ENCODE measurements at places on chromosomes 16 and 17. TPM values are rescaled to one million over a fixed set of nuclear protein-coding genes. Genes with fewer than 3 reads are reported as not detected.

APOBR gene
- 1.2 TPM for polyA plus RNA-seq

KRTAP2-3 gene
- not detected for polyA plus RNA-seq

DNA sequence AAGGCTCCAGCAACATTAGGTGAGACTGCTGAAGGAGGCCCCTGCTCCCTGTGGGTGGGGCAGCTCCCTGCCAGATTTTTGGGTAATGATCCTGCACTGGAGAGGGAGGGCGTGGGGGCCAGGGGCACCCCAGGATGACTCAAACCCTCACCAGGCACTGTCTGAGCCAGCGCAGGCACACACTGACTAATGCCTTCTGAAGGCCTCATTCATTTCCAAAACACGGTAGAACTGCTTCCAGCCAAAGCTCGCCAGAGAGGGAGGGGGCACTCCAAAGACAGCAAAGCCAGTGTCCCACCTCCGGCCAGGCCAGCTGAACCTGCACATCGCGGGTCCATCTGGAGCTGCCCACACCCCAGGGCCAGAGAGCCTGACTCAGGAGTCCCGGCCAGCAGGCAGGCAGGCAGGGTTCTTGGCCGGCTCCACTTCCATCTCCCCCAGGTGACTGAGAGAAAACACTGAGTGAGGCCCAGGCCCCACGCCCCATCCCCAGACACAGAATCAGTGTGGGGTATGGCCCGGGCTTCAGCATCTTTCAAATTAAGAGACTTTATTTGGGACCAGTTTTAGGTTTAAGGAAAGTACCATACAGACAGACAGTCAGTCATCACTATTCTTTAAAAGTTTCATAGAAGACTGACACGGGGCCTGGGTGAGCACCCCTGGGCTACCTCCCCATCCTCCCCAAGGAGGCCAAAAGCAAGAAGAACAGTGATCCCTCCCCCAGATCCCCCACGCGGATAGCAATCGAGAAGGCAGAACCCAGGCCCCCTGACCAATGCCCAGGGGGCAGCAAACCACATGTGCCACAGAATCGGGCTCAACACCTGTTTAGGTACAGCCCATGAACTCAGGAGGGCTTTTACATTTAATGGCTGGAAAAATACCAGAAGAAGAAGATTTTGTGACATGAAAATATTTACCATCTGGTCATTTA, 2.3 kb downstream of the PIEZO1 start:
- DNase-seq, result no peak

PSKH1 gene
- polyA plus RNA-seq, result 23.0 TPM

DNA sequence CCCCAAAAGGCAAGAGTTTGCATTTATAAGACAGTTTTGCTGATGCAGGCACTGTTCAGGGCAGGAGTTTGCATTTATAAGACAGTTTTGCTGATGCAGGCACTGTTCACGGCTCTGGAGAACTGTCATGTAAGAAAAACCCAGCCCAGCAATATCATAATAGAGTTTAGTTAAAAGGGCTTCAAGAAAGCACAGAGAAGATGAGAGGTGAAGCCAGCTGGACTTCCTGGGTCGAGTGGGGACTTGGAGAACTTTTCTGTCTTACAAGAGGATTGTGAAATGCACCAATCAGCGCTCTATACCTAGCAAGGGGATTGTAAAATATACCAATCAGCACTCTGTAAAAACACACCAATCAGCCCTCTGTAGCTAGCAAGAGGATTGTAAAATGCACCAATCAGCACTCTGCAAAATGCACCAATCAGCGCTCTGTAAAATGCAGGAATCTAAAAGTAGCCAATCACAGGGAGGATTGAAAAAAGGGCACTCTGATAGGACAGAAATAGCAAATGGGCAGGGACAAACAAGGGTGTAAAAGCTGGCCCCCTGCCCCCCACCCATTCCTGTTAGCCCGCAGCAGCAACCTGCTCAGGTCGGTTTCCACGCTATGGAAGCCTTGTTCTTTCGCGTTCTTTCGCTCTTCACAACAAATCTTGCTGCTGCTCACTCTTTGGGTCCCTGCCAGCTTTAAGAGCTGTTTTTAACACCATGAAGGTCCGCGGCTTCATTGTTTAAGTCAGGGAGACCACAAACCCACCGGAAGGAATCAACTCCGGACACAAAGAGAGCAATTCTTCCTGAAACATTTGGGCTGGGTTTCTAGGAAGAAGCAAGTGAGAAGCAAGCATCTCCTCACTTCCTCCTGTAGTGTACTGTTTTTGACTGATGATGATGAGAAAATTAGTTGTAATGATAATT, 1.8 kb upstream of the CBX1 start:
- DNase-seq, result no peak

ADAM11 gene
- polyA plus RNA-seq, result 1.4 TPM

IL17C gene
- not detected for polyA plus RNA-seq

GRCh38 chr17:38896346-38896954, 26.6 kb downstream of the LASP1 start:
- DNase-seq, result no peak

- DNase-seq, result no peak
Observed at GRCh38 chr16:2963723-2964474, at the start of gene KREMEN2. TSS of gene KREMEN2 (plus strand) at chr16:2964275. CDS start at chr16:2964521, 246 bp downstream.

GRCh38 chr17:77320485-77321256, 179.9 kb downstream of the SEC14L1 start:
- no peak for DNase-seq

DNA sequence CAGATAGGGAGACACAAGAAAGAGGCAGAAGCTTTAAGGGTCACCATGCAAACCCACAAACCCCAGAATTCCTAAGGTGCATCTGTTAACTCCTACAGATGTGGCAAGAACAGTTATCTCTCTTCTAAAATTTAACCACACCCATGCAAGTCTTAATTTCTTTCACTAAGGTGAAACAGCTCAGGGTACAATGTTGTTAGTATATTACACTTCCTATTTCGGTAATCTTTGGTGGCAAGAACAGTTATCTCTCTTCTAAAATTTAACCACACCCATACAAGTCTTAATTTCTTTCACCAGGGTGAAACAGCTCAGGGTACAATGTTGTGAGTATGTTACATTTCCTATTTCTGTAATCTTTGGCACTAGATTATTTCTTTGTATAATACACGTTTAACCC, 6.6 kb downstream of the CCL23 start:
- DNase-seq, result no peak

LRRC46 gene
- 1.5 TPM for polyA plus RNA-seq

DNA sequence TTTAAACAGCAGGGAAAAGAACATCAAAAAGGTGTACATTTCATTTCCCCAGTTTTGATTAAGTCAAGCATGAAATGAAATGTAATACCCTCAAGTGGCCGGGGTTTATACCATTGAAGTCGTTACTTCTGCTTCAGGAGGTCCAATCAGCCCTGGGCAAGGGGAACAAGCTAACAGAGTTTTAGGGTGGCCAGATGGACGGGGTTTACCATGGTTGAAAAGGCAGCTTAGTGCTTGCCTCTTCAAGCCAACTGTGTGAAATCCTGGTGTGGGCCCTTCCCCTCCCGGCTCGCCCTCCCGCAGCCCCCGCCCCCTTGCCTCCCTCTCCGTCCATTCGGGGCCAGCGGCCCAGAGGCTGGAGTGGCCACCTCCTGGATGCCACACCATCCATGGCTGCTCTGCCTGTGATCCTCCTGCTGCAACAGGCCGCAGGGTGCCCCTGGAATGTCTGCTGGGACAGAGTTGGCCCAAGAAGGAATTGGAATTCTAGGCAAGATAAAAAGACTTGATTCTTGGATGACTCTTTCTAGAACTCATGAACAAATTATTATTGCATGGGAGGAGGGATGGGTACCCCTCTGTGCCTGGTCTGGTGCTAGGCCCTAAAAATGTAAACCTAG, 296.2 kb upstream of the IRX3 start:
- DNase-seq, result no peak

CBFB gene
- polyA plus RNA-seq, result 37.7 TPM

DNA sequence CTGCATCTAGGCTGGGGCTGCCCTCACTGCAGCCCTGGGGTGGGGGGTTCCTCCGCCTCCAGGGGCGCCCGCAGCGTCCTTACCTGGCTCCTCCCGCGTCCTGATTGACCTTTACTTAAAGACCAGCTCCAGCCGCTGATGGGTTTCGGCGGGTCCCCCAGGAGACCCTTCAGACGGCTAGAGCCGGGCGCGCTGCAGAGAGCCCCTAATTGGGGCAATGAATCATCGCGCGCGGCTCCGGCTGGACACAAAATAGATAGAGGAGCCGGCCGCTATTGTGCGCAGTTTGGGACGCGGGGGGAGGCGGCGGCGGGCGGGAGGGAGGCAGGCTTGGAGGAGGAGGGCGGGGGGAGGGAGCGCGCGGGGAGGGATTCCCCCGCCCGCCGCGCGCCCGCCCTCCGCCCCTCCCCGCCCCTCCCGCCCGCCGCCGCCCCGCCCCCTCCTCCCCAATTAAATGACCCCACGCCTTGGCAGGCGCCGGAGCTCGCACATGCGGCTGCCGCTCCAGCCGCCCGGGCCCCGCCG, 56.5 kb upstream of the CIBAR2 start:
- DNase-seq, result no peak

GRCh38 chr16:81429045-81429521, 15.5 kb upstream of the CMIP start:
- no peak for DNase-seq

GRCh38 chr17:46044989-46045388, 45.9 kb downstream of the STH start:
- no peak for DNase-seq

DNA sequence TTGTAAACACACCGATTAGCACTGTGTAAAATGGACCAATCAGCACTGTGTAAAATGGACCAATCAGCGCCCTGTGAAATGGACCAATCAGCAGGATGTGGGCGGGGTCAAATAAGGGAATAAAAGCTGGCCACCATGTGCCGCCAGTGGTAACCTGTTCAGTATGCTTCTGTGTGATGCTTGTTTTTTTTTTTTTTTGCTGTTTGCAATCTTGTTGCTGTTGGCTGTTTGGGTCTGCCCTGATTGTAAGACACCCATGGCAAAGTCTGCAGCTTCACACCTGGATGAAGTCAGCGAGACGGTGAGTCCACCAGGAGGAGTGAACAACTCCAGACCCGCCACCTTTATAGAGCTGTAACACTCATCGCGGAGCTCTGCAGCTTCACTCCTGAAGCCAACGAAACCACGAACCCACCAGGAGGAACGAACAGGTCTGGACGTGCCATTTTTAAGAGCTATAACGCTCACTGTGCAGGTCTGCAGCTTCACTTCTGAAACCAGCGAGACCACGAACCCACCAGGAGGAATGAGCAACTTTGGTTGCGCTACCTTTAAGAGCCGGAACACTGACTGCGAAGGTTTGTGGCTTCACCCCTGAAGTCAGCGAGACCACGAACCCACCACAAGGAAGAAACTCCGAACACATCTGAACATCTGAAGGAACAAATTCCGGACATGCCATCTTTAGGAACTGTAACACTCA, 85.0 kb upstream of the MED9 start:
- DNase-seq, result no peak

KRTAP4-1 gene
- polyA plus RNA-seq, result not detected

DNA sequence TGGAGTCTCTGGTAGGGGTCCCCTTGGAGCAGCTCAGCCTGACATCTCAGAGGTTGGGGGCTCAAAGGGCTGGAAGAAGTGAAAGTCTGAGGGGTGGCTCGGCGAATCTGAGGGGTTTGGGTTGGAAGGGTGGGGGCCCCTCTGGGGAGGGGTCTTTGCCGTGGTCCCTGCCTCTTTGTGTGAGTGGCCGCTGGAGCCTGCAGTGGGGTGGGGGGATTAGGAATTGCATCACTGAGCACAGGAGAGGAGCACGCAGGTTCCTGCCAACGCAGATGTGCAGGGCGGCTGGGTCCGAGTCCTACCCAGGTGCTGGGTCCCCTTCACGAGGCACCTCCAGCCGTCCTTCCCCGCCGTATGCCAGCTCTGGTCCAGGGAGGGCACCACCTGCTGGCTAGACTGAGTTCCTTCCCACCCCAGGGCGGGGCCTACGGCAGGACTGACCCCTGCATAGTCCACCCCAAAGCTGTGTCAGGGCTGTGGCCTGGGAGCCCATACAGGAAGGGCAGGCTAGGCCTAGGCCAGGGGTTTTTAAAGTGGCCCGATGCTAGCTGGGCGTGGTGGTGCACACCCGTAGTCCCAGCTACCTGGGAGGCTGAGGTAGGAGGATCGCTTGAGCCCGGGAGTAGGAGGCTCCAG, 9.9 kb downstream of the FMNL1 start:
- no peak for DNase-seq

MYH8 gene
- polyA plus RNA-seq, result 3,387 TPM

DNA sequence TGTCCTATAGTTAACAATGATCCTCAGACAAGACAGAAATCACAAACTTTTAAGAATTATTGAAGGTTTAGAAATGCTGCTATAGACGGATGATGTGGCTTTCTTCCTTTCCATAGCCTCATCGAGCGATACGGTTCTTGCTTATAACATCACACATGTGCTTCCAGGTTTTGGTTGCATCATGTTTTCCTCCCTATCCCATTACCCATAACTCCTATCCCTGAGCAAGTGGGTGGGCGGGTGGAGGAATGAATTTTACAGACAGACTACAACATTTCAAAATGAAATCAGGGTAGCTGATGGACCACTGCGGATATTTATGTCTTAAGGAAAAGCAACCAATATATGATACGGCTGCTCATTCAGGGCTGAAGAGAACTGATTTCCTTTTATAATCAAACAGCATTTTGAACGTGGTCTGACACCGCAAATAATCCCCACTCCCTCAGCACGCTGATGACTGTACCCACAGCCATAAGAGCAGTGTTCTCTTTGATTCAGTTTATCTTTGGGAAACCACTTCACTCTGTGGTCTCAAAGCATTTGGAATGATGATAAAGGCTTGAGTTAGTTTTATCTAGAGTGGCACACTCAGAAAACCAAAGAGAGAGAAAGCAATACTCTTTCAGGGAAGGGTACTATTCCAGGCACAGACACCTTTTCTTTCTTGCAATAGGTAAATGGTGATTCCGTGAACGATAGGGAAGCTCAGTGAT, 4.6 kb upstream of the AKTIP start:
- DNase-seq, result no peak

ADGRG1 gene
- polyA plus RNA-seq, result 7.4 TPM

DNA sequence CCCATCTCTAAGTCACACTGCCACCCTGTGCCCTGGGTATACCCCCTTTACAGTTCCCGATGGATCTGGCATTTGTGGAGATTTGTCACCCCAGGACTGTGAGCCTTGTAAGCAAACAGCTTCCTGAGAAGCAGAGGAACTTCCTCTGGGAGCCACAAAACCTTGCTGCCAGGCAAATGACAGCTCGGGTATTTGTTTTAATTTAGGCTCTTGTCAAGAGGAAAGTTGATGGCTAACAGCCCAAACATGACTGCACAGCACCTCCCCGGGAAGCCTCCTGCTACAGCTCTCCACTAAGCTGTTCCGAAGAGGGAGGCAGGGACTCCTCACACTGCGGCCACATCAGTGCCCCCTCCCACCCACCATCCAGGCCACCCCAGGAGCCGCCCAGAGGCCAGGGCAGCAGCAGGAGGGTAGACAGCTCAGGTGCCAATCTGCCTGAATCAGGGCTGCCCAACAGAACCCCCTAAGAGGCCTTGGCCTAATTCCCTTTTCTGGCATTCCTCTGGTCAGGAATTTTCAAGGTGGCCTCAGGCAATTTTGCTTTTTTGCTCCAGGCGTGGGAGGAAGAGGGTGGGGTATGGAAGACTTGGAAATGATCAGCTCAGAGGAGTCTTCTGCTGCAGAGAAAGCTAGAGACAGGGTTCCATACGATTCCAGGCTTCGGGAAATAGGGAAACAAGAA, 2.6 kb downstream of the ABR start:
- no peak for DNase-seq

Measured in hindlimb muscle (tissue), 1 donor.